ENCODE measurements at places on chromosomes 7 and 10. TPM values are rescaled to one million over a fixed set of nuclear protein-coding genes. Genes with fewer than 3 reads are reported as not detected.

Gene PKD2L1
- not detected for total RNA-seq

Gene LRRD1
- total RNA-seq = not detected

Gene ELOVL3
- not detected for total RNA-seq

Gene SPRN
- 0.12 TPM for total RNA-seq

Gene ZNF727
- total RNA-seq = 0.48 TPM

Gene BUD23
- total RNA-seq = 39.2 TPM

Gene FXYD4
- not detected for total RNA-seq

Gene PTPN20
- 1.8 TPM for total RNA-seq

Gene DDIT4
- 417 TPM for total RNA-seq

Gene ZRANB1
- total RNA-seq = 14.2 TPM

Gene MMRN2
- 9.0 TPM for total RNA-seq

Gene LUC7L2
- total RNA-seq = 50.6 TPM

Gene NPS
- not detected for total RNA-seq

Gene ZFAND4
- 5.0 TPM for total RNA-seq

Gene MBL2
- total RNA-seq = not detected

Gene PLCE1
- total RNA-seq = 0.56 TPM

Gene GOLGA7B
- total RNA-seq = 1.4 TPM

Gene MET
- 10.4 TPM for total RNA-seq

Gene TMEM213
- not detected for total RNA-seq

Gene ANKRD30A
- total RNA-seq = not detected

Gene EBLN1
- total RNA-seq = not detected

Gene TIMM23B
- total RNA-seq = 8.2 TPM

Gene GPR15LG
- total RNA-seq = 404 TPM
